ENCODE measurements at places on chromosomes 4 and X.

- no peak for DNase-seq
These were observed 13.9 kb downstream of the SCARB2 start for GRCh38 chr4:76199664-76200211.

GRCh38 chrX:3290561-3290960 is 55.9 kb downstream of the MXRA5 start:
- DNase-seq: no peak

DNA sequence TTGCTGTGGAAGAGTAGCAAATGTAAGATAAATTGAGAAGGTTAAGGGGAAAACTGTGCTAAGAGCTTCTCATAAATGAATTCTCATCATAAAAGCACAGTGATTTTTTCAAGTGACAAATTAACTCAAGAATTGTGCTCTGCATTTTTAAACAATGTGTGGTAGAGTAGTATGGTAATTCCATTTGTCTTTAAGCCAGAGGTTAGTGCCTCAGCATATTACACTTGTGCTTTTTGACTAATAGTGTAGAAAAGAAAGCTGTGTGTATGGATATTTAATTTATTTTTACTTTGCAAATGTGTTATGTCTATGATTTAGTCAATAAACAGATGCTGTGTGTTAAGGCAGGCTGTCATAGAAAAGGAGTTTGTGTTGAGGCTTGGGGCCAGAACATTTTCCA is 61.0 kb downstream of the FHIP1A start:
- DNase-seq: no peak

GRCh38 chrX:21658746-21659145 is 616 bp upstream of the KLHL34 start:
- no peak for DNase-seq

DNA sequence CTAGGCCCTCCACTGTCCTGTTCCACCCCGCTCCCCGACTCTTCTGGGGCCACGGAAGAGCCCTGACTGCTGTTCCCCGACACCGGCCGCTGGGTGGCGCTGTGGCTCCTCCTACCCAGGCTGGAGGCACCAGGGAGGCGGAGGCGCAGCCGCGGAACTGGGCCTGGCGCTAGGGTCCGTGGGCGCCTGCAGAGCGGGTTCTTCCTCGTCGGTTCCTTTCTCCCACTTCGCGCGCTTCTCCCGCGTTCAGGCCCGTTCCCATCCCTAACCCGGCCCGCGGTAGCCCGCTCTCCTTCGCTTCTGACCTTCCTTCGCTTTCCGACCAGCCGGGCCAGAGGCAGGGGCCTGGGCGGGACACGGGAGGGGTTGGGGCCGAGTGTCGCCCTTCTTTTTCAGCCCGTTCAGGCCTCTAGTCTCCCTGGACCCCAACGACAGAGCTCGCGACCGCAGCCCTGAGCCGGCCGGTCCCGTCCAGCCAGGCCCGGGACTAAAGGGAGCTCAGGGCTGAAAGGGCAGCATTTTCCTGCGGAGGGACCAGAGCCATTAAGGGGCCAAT is 34.3 kb downstream of the NALF2 start:
- DNase-seq: peak; percentile 38

DNA sequence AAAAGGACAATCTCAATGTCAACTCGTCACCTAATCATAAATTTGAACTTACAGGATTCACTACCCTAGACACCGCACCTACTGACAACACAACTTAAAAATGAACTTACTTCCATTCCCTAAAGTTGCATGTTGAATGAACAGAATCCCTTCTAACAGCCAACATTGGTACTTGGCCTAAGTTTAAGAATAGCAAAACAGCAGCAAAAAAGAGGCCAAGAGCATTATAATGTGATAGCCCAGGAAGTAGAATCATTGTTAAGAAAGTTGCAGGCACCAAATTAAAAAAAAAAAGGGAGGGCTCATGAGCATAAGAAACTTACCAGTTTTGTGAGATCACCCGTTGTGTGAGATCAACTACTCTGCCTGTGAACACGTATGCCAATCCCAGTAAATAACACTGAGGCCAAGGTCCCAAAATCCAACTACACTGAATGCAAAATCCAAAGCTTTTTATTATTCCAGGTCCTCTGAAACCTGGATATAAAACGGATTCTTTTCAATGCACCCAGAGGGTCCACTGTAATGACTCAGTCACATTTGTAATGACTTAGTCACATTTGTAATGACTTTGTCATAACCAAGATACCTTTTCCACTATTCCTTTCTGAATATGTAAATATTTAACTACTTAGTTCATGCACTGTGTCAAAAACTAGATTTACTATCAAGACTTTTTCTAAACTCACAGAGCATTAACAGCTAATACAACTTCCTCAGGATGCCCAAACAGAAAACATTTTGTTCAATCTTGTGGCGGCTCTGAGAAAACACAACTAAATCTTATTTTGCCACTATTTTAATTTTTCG is 6.8 kb downstream of the HNRNPDL start:
- DNase-seq: no peak

DNA sequence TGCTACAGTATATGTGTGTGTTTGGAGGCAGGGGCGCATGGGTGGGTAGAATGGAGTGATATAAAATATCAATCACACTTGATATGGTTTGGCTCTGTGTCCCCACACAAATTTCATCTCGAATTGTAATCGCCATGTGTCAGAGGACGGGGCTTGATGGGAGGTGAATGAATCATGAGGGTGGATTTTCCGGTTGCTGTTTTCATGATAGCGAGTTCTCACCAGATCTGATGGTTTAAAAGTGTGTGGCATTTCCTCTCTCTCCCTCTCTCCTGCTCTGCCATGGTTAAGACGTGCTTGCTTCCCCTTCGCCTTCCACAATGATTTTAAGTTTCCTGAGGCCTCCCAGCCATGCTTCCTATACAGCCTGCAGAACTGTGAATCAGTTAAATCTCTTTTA is 14.8 kb downstream of the SOWAHB start:
- DNase-seq: no peak

GRCh38 chrX:104187931-104188330 is 21.7 kb downstream of the FAM199X start:
- DNase-seq: no peak

- no peak for DNase-seq
These were observed 58.8 kb downstream of the C4orf50 start for GRCh38 chr4:5959211-5959982.

DNA sequence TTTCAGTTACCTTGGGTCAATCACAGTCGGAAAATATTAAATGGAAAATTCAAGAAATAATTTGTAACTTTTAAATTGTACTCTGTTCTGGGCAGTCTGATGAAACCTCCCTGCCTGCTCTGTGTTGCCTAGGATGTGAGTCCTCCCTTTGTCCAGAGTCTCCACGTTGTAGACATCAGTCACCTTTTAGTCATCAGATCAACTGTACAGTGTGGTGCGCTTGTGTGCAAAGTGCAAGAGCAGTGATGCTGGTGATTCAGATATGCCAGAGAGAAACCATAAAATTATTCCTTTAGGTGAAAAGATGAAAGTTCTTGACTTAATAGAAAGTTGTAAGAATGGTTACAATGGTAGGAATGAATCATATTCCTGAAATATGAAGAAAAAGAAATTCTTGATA is 1.4 kb downstream of the SPATA4 start:
- DNase-seq: peak; percentile 26

DNA sequence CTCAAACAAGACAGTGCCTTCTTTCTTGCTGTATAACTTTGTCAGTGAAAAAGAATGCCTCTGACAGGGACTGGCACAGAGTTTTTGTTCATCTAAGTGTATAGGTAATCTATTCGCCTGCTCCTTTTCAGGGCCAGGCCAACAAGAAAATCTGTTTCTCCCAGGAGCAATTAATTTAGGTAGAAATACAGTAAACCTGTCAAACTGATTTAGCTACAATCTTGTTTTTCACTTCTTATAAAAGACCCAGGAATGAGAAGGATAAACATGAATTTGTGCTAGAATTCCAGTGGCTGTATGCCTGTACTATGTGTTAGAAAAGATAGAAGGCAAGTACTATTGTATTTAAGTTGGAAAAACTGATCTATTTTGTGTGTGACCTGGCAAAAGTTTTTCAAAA is 6.1 kb downstream of the TMA16 start:
- DNase-seq: no peak

GRCh38 chr4:71126719-71127118 is 133.3 kb downstream of the DCK start:
- DNase-seq: peak; percentile 76

GRCh38 chrX:119880076-119880475 is 8.4 kb downstream of the NDUFA1 start:
- DNase-seq: no peak

- no peak for DNase-seq
These were observed 37.5 kb upstream of the FHDC1 start for GRCh38 chr4:152898606-152899005.

All from MG63 (cell line).